ENCODE measurements at places on chromosomes 12 and 14.

DNA sequence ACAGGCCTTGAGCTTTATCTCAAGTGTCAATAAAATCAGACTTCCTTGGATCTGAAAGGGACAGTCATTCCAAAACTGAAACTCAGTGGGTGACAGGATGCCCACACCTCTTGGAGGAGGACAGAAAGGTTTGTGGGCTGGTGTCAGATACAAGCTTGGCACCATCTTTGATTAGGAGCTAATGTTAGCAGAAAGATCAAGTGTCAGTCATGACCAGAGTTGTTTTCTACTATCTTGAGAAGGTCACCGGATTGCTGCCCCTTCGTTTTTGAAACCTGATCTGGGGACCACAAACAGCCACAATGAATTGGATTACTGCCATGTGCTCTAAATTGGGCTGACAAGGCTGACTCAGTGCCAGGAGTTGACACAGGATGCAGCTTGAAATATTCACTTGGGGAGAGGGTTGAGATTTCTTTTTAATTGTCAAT lies 88.3 kb downstream of the OTOGL start:
- DNase-seq: no peak

DNA sequence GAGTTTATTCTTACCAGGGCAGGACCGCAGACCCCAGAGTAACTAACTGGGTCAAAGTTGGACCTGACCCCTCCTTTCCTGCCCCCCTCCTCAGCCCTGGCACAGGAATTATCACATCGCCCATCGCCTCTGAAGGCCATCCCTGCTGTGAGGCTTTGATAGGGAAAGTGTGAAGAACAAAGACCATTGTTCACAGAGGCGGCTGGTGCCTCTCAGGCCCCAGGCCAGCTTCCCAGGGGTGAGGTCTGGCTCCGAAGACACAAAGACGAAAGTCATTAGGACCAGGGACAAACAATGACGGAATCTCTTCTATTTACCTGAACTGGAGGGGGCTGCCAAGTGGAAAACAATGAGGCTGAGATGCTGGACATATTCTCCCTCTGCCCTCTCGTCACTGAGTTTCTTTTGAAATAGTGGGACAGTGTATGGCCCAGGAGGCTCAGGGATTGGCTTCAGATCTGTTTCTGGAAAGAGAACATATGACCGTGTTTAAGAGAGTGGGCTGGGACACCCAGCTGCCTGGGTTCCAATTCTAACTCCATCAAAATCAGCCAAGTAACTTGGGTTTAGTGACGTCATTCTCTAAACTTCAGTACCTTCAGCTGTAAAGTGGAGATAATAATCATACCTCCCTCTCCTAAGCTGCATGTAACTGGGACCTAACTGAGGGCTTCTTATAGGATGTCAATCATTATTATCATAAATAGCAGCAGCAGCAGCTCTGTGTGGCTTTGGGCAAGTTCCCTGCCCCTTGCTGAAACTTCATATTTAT lies 769.4 kb downstream of the MED13L start:
- DNase-seq: no peak

DNA sequence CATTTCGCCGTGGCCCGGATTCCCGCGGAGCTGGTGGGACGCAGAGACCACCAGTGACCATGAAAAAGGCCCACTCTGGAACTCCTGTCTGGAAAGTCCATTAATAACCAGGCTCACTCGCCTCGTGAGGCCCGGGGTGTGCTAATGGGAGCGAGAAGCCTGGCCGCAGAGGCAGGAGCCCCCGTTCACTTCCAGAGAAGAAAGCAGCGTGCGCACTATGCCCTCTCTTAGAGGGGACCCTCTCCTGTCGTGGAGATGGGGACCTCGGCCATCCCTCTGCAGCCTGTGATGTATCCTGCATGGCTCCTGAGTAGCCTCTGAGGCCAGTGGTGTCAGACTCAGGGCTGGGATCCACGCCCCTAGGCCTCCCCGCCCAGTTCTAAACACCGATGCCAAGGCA lies 134.1 kb upstream of the VRK1 start:
- DNase-seq: no peak

- no peak for DNase-seq
Measured at GRCh38 chr14:95597784-95598211, 62.9 kb downstream of the GLRX5 start.

GRCh38 chr14:37668646-37669045 lies 73.2 kb downstream of the TTC6 start:
- DNase-seq: no peak

DNA sequence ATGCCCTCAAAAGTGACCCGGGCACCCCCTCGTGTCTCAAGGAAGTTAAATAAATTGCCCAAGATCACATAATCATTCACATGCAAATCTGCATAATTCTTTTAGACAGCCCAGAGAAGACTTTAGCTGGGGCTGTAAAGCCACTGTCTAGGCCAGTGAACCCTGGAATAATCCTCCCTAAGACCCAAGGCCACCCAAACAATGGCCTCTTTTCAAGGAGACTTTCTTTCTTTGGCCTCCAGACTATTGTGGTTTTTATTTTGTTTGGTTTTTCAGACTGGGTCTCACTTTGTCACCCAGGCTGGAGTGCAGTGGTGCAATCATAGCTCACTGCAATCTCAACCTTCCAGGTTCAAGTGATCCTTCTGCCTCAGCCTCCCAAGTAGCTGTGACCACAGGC lies 10.6 kb downstream of the SVOP start:
- DNase-seq: no peak

- DNase-seq: no peak
Measured at GRCh38 chr14:29741909-29742401, 185.7 kb downstream of the PRKD1 start.

- DNase-seq: no peak
Measured at GRCh38 chr14:52951681-52952554, 1.1 kb upstream of the FERMT2 start.

- no peak for DNase-seq
Measured at GRCh38 chr12:38158428-38159091, 158.0 kb upstream of the ALG10B start.

GRCh38 chr14:31027847-31028246 lies 1.7 kb upstream of the STRN3 start:
- no peak for DNase-seq

GRCh38 chr14:24880689-24881088 lies 169.3 kb downstream of the STXBP6 start:
- no peak for DNase-seq

- no peak for DNase-seq
Measured at GRCh38 chr14:90656973-90657372, 159.3 kb downstream of the TTC7B start.

- no peak for DNase-seq
Measured at GRCh38 chr14:62655166-62655565, 390.1 kb downstream of the KCNH5 start.

DNA sequence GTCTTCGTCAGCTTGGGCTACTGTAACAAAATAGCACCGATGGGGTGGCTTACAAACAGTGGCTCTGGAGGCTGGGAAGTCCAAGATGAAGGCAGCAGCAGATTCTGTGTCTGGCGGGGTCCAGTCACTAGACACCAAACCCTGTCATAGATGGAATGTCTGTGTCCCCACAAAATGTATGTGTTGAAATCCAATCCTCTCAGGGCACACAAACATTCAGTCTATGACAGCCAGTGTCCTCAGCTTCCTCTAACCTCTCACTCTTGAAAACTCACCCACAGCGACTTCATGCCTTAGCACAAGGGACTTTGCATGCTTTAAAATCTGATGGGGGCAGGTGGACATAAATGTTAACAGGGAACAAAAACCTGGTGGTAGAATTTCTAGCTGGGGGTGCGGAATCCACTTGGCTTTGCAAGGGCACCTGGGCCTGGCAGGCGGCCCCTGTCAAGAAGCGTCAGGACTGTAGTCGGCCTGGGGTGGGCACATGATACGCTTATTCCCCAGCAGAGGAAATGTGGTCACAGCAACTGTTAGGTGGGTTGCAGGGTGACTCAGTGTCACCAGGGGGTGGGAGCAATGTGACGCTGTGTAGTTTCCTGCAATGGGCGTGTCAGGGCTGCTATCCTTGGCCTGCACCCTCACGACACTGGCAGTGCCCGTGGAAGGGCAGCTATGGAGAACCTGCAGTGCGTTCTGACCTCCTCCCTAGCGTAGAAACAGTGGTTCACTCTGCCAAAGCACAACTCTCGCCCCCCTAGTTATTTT lies 17.7 kb downstream of the RIN3 start:
- DNase-seq: peak; percentile 60

- DNase-seq: no peak
Measured at GRCh38 chr12:70598467-70599193, 38.6 kb downstream of the PTPRB start.

GRCh38 chr14:102419276-102419675 lies 56.5 kb downstream of the TECPR2 start:
- no peak for DNase-seq

GRCh38 chr14:32478050-32478449 lies 149.0 kb downstream of the AKAP6 start:
- DNase-seq: no peak

- DNase-seq: no peak
Measured at GRCh38 chr12:130079279-130079678, 83.0 kb upstream of the FZD10 start.
